Type B pancreatic cell (in vitro differentiated cells): ENCODE measurements at places on chromosomes 6 and 20. TPM values are rescaled to one million over a fixed set of nuclear protein-coding genes. Genes with fewer than 3 reads are reported as not detected.

CTAGE9 gene
- not detected in 2 replicates for total RNA-seq

HLA-DQA2 gene
- not detected in 2 replicates for total RNA-seq

FILIP1 gene
- 2.0 and 5.0 TPM in 2 replicates for total RNA-seq

ZDHHC14 gene
- total RNA-seq: 11.1 and 15.6 TPM in 2 replicates

FRK gene
- 6.2 and 13.2 TPM in 2 replicates for total RNA-seq

PTPRT gene
- 5.8 and 7.0 TPM in 2 replicates for total RNA-seq

- DNase-seq: no peak
These were observed 11.1 kb downstream of the BTN2A1 start for GRCh38 chr6:26468829-26469228.

- no peak for DNase-seq
These were observed 530.4 kb upstream of the BTBD3 start for GRCh38 chr20:11387189-11387754.
